Activated CD4-positive, alpha-beta T cell treated with anti-CD3 and anti-CD28 coated beads for 1 hour (primary cell): ENCODE measurements at places on chromosomes 6 and 20.

GRCh38 chr6:119322034-119322433, 27.5 kb downstream of the MAN1A1 start:
- DNase-seq: no peak

DNA sequence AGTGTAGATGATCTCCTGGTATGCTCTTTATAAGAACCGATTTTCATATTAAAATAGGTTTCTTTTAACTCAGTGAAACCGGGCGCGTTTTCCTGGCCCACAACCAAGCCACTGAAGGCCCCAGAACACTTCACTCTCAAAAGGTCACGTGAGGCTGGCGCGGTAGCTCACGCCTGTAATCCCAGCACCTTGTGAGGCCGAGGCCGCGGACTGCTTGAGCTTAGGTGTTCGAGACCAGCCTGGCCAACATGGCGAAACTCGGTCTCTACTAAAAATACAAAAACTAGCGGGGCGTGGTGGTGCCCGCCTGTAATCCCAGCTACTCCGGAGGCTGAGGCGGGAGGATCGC, 402 bp upstream of the TAF8 start:
- no peak for DNase-seq

GRCh38 chr6:82298012-82298411, 50.5 kb upstream of the IBTK start:
- DNase-seq: no peak

DNA sequence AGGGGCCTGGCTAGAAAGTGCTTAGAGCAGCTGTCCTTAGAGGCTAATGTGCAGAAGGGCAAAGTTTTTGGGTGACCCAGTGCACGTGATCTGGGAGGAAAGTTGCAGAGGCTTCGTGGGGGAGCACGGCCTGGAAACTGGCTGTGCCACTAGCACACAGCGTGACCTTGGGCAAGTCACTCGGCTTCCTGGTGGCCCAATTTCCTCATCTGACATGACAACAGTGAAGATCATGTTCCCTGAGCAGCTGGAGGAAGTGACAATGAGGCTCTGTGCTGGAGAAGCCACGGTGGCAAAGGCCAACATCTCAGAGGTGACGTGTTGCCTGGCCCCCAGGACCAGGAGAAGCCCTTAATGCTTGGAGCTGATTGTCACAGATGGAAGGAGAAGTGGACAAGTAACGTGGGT, 99.5 kb downstream of the FOXC1 start:
- DNase-seq: no peak

GRCh38 chr6:156849806-156850205, 72.6 kb downstream of the ARID1B start:
- DNase-seq: no peak

DNA sequence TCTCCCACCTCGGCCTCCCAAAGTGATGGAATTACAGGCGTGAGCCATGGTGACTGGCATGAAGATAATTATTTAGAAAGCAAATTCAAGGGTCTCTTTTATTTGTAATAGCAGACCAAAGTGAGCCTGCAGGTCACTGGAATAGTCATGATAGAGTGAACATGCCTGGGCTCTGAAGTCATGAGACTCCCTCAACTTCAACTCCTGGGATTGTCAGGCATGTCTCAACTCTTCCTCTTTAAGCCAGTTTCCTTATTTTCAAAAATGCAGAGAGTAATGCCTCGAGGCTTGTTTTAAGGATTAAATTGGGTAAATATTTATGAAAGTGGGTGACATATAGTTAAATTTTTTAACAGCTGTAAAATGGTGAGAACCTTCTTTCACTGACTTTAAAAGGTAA, 22.7 kb upstream of the HECA start:
- DNase-seq: no peak

- no peak for DNase-seq
Observed at GRCh38 chr6:44064089-44064947, 62.9 kb downstream of the MRPL14 start.

DNA sequence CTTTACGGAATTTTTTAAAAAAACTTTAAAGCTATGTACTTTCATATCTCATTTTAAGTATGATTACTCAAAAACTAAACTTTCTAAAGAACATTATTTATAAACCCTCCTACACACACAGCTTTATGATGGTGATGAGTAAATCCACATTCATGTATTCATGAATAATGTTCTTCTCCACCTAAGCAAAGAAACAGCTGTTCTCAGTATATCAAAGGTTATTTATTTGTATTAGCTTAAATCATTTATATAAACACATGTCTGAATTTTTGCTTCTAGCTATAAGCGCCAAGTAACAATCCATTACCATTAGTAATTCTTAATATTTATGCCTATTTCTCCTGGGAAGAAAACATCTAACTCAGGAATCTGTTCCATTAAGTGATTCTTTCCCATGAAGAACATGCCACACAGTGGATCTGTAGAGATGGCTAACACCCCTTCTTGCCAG, 63.3 kb downstream of the SMLR1 start:
- DNase-seq: no peak

DNA sequence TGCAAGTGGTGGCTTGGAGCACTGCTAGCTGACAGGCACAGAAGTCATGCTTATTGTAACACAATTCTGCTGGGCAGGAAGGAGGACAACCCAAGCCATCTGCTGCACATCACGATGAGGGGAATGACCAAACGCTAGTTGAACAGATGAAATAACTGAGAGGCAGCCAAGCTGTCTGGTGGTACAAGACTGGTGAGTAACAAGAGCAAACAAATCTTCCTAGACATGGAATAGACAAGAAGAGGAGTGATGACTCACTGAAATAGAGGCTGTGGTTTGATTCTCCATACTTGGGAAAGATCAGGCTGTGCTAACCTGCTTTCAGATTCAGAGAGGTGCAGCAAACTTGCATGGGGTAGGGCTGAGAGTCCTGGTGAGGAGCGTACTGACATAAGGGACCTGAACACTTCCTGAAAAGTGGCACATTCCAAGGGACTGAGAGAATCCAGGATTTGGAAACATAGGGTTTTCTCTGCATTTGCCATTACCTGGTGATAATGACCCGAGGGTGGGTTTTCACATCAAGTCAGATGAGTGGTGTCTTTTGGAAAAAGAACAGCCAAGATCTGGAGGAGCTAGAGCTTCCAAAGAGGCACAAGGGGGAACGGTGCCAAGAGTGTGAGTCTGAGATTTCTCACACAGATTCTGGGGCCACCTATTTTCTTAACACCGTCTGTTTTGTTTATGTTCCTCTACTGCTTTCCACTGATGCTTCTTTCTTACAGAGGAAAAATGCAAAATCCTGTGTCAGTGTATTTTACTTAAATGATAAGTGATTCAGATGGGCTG, 60.0 kb downstream of the PRL start:
- no peak for DNase-seq

DNA sequence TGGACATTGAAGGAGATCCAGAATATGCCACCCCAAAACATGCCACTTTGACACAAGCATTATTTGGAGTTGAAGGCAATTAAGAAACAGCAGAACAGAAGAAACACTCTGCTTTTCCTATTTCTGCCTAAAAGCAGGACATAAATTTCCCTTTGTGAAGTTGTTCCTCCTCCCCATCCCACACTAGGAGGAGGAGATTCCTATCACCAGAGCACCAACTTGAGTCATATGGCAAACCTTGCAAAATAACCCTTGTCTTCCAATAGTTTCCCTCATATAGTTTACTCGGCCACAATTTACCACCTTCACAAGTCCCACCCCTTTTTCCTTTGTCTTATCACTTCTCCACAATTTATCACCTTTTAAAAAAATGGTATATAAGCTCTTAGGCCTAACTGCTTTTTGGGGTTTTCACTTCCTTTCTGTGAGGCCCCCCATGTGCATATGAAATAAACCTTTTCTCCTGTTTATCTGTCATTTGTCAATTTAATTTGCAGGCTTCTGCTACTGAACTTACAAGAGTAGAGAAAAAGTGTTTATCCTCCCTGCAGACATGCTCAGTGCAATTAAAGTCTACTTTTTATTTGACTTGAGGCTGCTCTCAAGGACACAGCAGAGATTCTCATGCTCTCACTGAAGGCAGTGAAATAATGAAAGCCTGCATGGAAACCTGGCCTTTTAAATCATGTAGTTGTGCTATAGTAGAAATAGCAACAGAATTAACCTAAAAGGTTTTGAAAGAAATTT, 2.8 kb upstream of the RAB23 start:
- no peak for DNase-seq

DNA sequence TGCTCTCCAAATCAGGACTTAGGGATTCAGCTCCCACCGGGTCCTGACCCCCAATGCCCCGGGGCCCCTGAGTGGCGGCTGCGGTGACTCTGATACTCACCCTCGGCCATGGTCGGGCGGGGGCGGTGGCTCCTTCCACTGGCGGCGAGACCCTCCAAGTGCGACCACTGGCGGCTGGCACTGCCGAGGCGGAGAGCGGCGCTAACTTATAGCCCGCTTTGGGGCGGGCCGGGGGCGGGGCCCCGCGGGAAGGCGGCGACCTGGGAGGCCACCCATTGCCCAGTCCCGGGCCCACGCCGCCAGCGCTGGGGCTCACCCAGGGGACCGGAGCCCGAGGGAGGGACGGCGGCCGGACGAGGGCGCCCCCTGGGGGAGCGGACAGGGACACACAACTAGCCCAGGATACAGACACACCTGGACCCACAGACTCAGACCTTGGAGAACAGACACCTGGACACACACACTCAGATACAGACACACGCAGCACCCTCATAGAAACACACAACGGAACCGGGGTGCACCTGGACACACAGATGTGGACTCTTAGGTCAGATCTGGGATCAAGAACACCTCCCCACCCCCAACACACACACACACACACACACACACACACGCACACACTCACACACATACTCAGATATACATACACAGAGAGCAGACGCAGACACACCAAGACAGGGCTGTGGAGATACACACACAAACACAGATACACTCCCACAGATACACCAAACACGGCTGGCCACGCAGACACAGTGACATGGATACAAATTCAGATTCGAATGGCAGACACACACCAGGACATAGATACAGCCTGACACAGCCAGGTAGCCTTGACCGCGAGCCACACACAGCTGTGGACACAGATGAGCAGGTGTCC, at the start of gene TGM2:
Gene TGM2, minus strand, starts transcription at position 182 of the 877 bp plus-strand sequence. Its CDS starts 72 bp downstream, at position 110.
- DNase-seq: peak; percentile 18

DNA sequence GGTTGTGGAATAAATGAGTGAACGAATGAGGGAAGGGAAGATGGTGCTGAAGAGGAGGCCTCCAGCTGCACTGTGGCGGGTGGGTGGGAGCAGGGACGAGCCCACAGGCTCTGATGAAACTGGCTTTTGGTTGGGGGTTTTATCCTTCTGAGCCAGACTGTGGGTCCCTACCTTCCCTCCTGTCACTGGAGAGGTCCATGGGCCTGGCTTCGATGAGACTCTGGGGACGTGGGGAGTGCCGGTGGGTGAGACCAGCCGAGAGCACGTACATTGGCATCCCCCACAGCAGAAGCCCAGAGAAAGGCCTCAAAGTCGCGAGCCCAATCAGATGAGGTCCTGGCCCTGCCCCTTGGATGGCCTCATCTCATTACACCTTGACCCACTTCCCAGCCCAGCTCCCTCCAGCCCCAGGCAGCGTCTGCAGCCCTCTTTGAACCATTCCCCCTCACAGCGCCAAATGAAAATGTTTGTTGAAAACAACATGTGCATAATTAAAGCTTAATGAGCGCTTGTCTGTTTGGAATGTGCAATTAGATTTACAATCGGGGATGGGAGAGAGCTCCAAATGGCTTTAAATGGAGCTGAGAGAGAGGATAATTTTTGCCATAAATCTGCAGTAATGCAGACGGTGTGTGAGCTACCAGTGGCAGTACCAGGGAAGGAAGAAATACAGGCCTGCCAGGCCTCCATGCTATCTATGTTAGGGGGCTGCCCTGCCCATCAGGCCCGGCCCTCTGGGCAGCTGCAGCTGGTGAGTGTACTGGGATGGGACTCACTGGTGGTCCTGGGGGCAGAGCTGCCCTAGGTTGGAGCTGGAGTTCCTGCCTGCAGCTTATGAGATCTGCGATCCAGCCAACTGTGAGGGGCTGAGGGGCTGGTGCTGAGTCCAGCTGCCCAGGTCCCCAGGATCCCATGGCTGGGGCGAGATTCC, 47.2 kb downstream of the TOX2 start:
- no peak for DNase-seq

DNA sequence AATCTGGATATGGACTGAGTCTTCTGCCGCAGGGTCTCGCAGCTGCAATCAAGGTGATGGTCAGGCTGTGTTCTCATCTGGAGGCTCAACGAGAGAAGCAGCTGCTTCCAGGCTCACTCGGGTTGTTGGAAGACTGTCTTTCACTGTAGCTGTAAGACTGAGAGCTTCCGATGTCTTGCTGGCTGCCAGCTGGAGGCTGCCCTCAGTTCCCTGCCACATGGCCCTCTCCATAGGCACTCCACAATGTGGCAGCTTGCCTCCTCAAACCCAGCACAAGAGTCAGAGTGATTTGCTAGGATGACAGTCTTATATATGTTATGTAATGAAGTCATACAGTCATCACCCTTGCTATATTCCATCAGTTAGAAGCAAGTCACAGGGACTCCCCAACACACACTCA, 290.5 kb upstream of the CDYL start:
- no peak for DNase-seq

DNA sequence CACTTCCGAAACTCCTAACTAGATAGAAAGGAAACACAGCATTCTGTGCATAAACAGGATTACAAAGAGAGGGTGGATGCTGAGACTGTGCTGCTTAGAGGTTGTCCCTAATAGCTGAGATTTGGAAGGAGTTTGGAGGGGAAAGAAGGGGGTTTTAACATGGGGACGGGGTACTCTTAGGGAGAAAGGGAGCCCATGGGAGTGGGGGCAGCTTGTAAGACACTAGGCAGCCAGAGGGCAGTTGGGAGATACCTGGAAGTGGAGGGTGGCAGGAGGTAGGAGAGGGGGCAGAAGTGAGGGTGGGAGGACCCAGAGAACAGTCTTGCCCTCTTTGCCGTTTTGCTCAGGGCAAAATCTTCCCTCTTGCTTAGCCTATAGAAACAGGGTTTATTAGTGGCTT, 16.4 kb downstream of the MANBAL start:
- no peak for DNase-seq

DNA sequence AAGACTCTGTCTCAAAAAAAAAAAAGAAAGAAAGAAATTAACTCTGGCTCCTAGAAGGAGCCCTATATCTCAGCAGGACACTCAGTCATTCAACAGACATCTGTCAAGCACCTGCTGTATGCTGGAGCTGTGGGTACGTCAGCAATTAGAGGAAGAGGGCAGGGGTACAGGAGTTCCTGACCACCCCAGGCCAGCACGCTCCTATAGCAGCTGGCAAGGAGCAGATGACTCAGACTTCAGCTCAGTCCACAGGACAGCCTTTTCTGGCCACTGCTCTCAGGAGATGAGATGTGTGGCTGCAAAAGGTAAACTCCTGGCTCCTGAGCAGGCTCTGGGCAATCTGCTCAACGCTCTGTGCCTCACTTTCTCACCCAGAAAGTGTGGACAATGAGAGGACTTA, 1.7 kb upstream of the RTEL1 start:
- DNase-seq: no peak

GRCh38 chr6:84263557-84263956, 36.1 kb upstream of the CEP162 start:
- no peak for DNase-seq
